ENCODE measurements at places on chromosomes 3 and 15.

DNA sequence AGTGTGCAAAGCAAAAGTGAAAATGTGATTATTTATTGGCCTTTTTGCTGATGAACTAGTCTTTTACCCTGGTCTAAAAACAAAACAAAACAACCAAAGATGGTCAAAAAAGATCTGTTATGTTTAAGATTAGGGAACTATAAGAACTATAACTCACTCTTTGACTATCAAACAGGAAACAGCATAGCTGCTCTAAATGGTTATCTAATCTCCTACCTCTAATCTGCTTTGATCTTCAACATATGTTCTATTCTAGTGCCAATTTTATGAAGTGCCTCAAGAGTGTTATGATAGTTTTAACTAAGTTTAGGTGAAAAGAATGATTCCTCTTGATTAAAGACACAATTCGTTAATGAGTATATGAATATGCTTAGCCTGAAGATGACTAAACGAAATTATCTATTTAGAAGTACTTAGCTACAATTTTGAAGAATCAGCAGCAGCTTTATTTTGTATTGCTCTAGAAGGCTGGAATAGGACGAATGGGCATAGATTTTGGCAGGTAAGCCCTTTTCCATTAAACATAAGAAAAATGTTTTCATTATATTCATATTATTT is 46.0 kb downstream of the SETD2 start:
- no peak for DNase-seq

- peak; percentile 56 for DNase-seq
These were observed 124.6 kb upstream of the KCNAB1 start for GRCh38 chr3:155995525-155996370.

DNA sequence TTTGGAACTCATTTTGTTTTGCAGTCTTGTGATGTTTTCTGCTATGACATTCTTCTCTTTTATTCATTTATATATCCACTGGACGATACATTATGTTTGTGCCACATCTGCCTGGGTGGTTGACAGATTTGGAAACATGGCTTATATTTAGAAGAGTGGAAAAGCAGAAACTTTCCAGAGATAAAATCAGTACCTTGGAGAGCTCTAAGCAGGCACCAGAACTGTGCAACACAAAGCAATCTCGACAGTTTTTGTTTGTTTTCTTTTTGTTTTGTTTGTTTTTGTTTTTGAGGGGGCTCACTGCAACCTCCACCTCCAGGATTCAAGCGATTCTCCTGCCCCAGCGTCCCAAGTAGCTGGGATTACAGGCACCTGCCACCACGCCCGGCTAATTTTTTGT is 45.5 kb downstream of the SYN2 start:
- peak; percentile 28 for DNase-seq

DNA sequence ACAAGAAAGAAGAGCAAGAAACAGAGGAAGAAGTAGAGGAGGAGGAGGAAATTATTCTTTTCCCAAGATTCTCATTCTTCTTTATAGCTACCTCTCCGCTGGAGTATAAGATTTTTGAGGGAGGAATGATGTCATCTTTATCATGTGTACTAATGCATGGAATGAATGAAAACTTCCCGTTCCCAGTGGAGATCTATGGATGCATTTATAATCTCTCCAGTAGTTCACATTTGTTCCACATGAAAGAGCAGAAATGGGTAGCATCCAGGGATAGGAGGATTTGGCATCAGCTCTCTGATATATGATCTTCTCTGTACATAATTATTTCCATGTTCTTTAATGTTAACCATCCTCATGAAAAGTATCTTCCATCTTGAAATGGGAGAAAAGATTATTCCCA is 244.4 kb downstream of the ADAMTSL3 start:
- no peak for DNase-seq

- no peak for DNase-seq
These were observed 149.4 kb upstream of the SLC6A11 start for GRCh38 chr3:10666621-10667020.

GRCh38 chr3:120561251-120562045 is 34.7 kb upstream of the NDUFB4 start:
- peak; percentile 67 for DNase-seq

DNA sequence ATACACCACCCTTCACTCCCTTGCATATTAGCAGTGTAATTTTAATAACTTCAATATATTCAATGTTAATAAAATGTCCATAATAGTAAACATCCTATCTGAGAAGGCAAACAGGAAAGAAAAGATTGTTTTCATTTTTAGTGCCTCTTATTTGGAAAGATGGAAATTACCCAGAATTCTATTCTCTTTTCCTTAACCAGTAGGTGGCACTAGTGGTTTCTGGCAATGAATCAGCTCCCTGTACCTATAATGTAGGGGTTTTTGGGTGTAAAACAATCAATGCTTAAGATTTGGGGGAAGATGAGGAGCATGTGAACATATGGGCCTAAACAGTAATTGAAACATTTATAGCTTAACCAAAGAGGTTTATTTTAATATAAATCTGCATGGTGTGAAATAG is 5.7 kb upstream of the SEMA6D start:
- DNase-seq, result no peak

DNA sequence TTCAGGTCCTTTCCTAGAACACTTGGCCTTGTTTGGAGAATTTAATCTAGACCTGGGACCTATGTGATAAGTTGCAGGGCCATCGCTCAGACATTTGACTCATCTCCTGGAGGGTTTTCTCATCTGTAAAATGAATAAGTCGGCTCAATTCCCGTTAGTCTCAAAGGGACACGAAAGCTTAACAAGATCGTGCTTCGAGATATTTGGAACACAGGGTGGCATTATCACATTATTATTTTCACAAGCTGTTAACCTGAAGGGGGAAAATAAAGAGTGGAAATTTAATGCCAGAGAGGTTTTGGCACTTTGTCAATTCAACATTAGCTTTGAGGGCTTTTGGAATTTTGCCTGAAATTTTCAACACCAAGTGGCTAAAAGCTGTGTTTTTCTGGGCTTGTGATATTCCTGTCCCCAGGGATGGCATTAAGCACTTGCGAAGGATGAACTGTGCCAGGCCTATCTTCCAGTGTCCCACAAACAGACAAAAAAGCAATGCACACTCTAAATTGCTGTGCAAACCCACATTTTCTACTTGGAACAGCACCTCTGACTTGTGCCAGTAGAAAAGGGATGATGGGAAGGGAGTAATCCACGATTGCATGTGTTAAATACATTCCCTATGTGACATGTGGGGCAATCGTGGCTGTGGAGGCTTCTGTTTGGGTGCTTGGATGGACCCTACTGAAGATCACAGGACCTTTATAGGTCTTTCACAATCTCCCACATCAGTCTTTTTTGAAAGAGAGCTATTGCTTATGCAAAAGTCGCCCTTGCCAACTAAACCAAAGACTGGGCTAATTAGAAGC is 478.7 kb downstream of the MFSD1 start:
- DNase-seq, result peak; percentile 71

DNA sequence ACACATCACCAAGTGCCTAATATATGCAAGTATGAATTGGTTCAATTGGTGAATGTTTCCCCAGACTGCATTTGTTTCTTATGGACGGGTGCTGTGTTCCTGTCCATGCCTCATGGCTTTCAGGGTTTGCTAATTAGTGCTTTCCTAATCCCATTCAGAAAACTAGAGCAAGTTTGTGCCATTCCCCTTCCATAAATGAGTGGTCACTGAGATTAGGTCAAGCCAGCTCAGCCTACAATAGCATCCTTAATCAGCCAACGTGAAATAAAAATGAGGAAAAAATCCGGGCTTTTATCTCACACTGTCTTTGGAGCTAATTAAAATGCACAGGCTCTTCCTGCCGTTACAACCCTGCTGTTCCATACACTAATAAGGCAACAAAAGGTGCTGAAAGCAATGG is 788.8 kb downstream of the ROBO1 start:
- DNase-seq, result no peak

- no peak for DNase-seq
These were observed 1043.8 kb downstream of the OTOL1 start for GRCh38 chr3:162540421-162540820.

GRCh38 chr3:52931328-52931727 is 34.0 kb upstream of the STIMATE start:
- DNase-seq, result no peak
